PC-3 (cell line): ENCODE measurements at places on chromosomes 6 and 20. TPM values are rescaled to one million over a fixed set of nuclear protein-coding genes. Genes with fewer than 3 reads are reported as not detected.

The MDFI gene
- 96.4 and 113 TPM in 2 replicates for total RNA-seq

The DCDC2 gene
- 0.11 TPM in 1 of 2 replicates, not detected in the other for total RNA-seq

The AFDN gene
- total RNA-seq, result 37.1 and 71.8 TPM in 2 replicates

The CAGE1 gene
- 0.29 TPM in 1 of 2 replicates, not detected in the other for total RNA-seq

The ATAT1 gene
- 4.6 and 6.1 TPM in 2 replicates for total RNA-seq

The MATN4 gene
- 0.33 TPM in 1 of 2 replicates, not detected in the other for total RNA-seq

The SAMD5 gene
- 1.2 and 1.8 TPM in 2 replicates for total RNA-seq

The CRIP3 gene
- 0.29 TPM in 2 replicates for total RNA-seq

The AGER gene
- 2.0 and 5.0 TPM in 2 replicates for total RNA-seq

The STX7 gene
- total RNA-seq, result 17.3 and 27.4 TPM in 2 replicates

The ENPP5 gene
- 0.04 TPM in 1 of 2 replicates, not detected in the other for total RNA-seq

The LINC00237 gene
- not detected in 2 replicates for total RNA-seq
